ENCODE measurements at places on chromosomes 3 and 15. TPM values are rescaled to one million over a fixed set of nuclear protein-coding genes. Genes with fewer than 3 reads are reported as not detected.

DNA sequence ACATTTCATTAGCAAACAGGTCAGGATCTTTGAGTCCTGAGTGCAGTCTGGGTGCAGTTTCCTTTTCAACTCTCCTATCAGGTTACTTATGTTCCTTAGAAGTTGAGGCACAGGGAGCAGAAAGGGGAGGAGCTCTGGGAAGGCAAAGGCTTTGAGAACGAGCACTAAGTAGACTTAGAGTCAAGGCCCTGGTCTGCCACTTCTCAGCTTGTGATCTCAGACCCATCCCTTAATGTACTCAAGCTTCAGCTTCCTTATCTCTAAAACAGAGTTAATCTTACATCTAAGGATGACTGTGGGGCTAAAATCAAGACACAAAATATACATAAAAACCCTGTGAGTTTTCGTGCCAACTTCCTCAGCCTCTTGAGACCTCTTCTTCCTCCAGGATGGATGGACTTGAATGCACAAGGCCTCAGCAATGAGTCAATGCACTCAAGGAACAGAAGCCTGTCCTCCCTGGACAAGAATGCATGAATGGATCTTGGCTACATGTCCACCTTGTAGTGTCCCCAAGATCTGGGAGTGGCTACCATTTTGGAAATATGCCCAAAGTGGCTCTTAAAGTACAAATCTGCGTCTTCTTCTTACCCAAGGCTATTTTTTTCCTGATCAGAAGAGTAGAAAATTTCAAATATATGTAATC, 105.1 kb downstream of the WDR76 start:
- no peak overlapping the region for H3K4me3 ChIP-seq
- no peaks in the 10 kb centered on the region for H3K36me3 ChIP-seq
- H3K4me1 ChIP-seq, result no peaks in the 10 kb centered on the region
- no peak overlapping the region for H3K27ac ChIP-seq

The GRK7 gene
- total RNA-seq, result not detected

The CCDC54 gene
- not detected for total RNA-seq

The FBXW12 gene
- not detected for total RNA-seq

The ROPN1 gene
- not detected for total RNA-seq

DNA sequence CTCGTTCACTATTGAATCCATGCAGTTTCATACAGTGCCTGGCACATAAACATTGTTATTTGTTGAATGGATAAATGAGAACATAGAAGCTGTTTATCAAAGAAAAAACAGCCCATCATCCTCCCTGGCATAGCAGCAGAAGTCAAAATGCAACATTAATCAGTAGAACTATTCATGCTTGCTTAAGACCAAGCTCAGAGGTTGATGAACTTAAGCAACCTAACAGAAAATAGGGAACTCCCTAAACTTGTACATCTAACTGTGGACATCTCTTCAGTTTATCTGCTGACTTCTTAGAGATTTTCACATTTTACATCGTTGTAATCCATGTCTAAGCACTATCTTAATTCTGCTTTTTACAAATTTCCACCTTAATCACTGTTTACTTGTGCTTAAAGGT, 29.2 kb downstream of the SENP8 start:
- H3K4me1 ChIP-seq, result no peaks in the 10 kb centered on the region
- no peaks in the 10 kb centered on the region for H3K27me3 ChIP-seq
- no peak overlapping the region for H3K4me3 ChIP-seq

The CDCP1 gene
- 28.7 TPM for total RNA-seq

DNA sequence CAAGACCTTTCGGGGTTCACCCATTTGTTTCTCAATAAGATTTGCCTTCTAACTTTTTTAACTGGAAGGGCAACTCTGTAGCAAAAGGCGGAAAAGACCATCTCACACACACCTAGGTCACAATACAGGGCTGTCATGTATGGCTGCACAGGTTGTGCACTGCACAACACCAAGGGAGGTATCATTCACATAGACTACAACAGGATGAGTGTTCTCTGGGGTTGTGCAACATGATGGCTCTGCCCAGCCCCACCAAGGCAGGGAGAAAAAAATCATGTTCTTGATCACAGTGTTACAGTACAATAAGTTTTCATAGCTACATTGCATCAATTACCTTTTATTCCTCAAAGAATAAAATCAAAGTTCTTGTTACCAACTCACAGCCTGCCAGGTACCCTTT, 52.8 kb downstream of the ANXA2 start:
- H3K4me1 ChIP-seq, result no peaks in the 10 kb centered on the region
- no peak overlapping the region for H3K27ac ChIP-seq
- peaks cover 52% of the 10 kb centered on the region for H3K36me3 ChIP-seq
- no peak for DNase-seq
- no peak overlapping the region for H3K4me3 ChIP-seq

DNA sequence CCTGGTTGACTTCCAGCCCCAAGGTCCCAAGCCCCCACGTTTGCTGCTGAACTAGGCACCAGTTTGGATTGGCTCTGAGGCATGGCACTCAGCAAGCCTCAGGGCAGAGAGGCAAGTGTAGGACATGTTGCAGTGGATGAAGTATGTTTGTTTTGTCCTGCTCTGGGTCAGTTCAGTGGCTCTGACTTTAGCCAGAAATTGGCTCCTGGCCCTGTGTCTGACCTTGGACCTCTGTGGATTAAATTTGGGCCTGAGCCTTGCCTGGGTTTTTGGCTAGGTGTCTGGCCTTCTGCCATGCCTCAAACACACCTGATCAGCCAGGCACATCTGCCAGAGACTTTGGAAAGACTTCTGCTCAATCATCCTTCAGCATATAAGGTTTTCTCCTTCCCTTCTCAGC, 3.6 kb upstream of the MRAS start:
- no peak overlapping the region for H3K27ac ChIP-seq
- H3K4me3 ChIP-seq, result no peak overlapping the region
- DNase-seq, result no peak
- H3K27me3 ChIP-seq, result no peaks in the 10 kb centered on the region
- no peaks in the 10 kb centered on the region for H3K36me3 ChIP-seq

The TTBK2 gene
- total RNA-seq, result 19.1 TPM

GRCh38 chr3:100815583-100815982, 106.3 kb downstream of the TFG start:
- H3K4me3 ChIP-seq, result no peak overlapping the region
- no peaks in the 10 kb centered on the region for H3K4me1 ChIP-seq
- H3K27ac ChIP-seq, result no peak overlapping the region

DNA sequence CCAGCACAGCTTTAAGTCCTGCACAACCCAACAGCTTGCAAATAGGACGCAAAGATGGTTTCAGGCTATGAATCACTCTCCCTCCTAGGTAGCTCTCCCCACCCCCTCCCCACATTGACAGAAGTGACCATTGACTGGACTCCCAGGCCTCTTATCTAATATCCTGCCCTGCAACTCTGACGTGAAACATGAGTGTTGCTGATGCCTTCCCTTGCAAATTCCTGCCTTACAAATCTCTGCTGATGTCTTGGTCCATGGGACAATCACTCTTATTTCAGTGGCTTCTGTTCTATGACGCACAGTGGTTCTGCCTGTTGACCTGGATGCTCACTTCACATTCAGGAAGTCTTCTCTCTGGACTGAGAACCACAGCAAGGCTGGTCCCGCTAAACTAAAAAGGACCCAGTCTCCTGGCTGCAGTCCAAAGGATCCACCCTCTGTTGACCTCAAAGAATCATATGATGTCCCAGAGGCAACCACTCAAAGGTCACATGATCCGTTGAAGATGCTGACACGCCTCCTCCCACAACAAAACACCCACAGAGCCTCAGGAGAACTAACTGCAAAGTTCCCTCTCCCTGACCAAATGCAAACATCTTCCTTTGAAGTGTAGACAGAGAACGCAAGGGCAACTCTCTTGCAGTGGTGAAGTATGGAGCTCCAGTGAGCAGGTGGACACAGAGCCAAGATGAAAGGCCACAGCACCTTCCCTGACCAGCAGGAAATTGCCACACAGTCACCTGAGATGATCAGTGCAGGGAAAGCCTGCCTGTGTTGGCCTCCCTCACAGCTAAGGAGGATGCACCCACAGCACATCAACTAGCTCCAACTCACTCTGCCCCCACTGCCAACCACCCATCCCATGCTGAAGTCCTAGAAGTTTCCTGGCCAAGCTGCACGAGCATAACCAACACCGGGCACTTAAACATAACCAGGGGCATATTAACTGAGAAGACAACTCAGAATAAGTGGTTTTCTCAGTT, 112.3 kb downstream of the ADAMTS17 start:
- DNase-seq, result no peak
- H3K27me3 ChIP-seq, result no peaks in the 10 kb centered on the region
- H3K27ac ChIP-seq, result no peak overlapping the region
- H3K4me1 ChIP-seq, result no peaks in the 10 kb centered on the region
- no peaks in the 10 kb centered on the region for H3K36me3 ChIP-seq
- no peak overlapping the region for H3K4me3 ChIP-seq

DNA sequence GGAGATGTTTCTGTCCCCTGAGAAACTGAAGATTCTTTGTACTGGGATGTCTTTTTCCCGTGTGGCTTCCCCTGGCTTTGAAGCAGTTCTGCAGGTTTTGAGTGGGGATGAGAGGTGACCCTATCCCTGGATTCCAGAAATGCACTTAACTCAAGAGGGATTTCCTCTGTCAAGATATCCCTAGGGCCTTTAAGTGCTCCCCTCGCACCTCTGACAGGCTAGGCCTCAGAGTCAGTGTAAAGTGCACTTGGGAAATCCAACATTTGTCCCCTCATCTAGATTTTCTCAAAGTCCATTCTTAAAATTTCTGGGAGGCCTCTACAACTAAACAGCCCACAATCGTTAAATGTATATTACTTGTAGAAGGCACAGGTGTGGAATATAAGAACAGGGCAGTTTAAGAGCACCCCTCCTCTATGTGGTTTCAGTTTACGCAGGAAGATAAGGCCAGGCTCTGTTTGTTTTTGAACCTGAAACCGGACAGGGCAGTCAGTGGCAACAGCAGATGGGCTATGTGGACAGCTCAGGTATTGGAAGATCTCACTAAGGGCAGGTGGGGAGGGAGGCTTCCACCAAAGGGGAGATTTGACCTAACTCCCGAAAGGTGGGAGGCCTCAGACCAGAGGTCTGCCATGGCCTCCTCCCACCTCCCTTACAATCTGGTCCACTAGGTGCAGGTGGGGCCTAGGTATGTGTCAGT, 4.8 kb downstream of the C3orf52 start:
- H3K27ac ChIP-seq, result no peak overlapping the region
- no peaks in the 10 kb centered on the region for H3K36me3 ChIP-seq
- no peaks in the 10 kb centered on the region for H3K27me3 ChIP-seq
- no peak overlapping the region for H3K4me3 ChIP-seq
- no peak for DNase-seq

GRCh38 chr3:58291671-58292338, 14.2 kb upstream of the RPP14 start:
- no peaks in the 10 kb centered on the region for H3K27me3 ChIP-seq
- no peak for DNase-seq
- H3K4me3 ChIP-seq, result no peak overlapping the region
- H3K4me1 ChIP-seq, result no peaks in the 10 kb centered on the region
- no peak overlapping the region for H3K27ac ChIP-seq

- no peaks in the 10 kb centered on the region for H3K36me3 ChIP-seq
- H3K27me3 ChIP-seq, result no peaks in the 10 kb centered on the region
- H3K4me3 ChIP-seq, result no peak overlapping the region
- no peak overlapping the region for H3K27ac ChIP-seq
- peaks cover 8% of the 10 kb centered on the region for H3K4me1 ChIP-seq
Observed at GRCh38 chr15:29888646-29889045, 66.4 kb upstream of the TJP1 start.

- no peaks in the 10 kb centered on the region for H3K27me3 ChIP-seq
- peaks cover 65% of the 10 kb centered on the region for H3K4me1 ChIP-seq
- no peak overlapping the region for H3K4me3 ChIP-seq
- H3K36me3 ChIP-seq, result peaks cover 87% of the 10 kb centered on the region
Observed at GRCh38 chr3:53238051-53238850, 17.6 kb downstream of the TKT start.

- H3K27ac ChIP-seq, result no peak overlapping the region
- no peaks in the 10 kb centered on the region for H3K4me1 ChIP-seq
- peaks cover 17% of the 10 kb centered on the region for H3K36me3 ChIP-seq
- H3K27me3 ChIP-seq, result no peaks in the 10 kb centered on the region
- DNase-seq, result no peak
- no peak overlapping the region for H3K4me3 ChIP-seq
Observed at GRCh38 chr15:39599871-39600270, 19.0 kb downstream of the THBS1 start.

- no peak for DNase-seq
- H3K27ac ChIP-seq, result no peak overlapping the region
- no peaks in the 10 kb centered on the region for H3K27me3 ChIP-seq
- H3K4me1 ChIP-seq, result no peaks in the 10 kb centered on the region
- H3K36me3 ChIP-seq, result peaks cover 22% of the 10 kb centered on the region
- no peak overlapping the region for H3K4me3 ChIP-seq
Observed at GRCh38 chr3:184910664-184911063, 98.7 kb downstream of the VPS8 start.

- no peak overlapping the region for H3K27ac ChIP-seq
- peak; percentile 44 for DNase-seq
- H3K27me3 ChIP-seq, result no peaks in the 10 kb centered on the region
- H3K4me3 ChIP-seq, result no peak overlapping the region
- H3K4me1 ChIP-seq, result peaks cover 7% of the 10 kb centered on the region
- H3K36me3 ChIP-seq, result no peaks in the 10 kb centered on the region
Observed at GRCh38 chr15:77021803-77022381, 27.0 kb downstream of the PSTPIP1 start.

DNA sequence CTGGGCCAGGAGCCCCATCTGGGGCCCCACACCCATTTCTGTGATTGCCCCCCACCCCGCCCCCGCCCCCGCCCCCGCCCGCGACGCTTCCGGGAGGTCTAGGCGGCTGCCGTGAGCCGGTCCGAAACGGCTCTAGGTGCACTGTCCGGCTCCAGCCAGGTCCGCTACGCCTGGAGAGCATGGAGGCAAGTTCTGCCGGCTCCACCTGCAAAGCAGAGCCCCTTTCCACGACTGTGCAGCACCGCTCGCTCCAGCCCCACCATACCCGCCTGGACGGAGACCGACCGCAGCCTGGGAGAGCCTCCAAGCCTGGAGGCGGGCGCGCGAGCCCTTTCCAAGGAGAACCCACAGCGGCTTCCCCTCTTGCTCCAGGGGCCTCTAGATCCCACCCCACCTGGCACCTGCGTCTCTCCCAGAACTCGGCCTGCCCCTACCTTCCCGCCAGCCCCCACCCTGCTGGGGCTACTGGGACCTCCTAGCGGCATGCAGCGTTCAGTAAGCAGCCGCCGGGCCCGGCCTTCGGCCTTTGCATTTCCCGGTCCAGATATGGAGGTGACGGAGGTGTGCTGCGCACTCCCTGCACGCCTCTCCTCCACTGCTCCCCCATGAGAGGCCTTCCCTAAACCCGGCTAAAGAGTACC, 66.2 kb downstream of the KLF13 start:
- no peak for DNase-seq
- peaks cover 41% of the 10 kb centered on the region for H3K4me1 ChIP-seq
- H3K4me3 ChIP-seq, result peak overlapping the region; percentile 75
- no peaks in the 10 kb centered on the region for H3K27me3 ChIP-seq

DNA sequence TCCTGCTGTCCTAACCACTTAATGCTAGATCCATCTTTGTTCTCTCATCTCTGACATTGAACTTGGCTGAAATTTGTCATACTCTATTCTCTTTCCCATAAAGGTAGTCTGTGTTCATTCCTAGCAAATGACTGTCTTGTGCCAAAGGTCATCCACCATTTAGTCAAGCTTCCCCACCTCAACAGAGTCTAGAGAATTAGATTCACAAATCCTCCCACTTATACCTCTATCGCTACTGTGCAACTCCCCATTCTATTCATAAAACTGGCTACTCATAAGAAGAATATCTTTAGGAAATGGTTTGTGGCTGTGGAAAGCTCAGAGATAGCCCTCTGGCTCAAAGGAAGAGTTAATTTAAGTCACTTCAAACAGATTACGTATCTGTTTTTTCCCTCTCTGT, 59.7 kb upstream of the MBNL1 start:
- no peak overlapping the region for H3K27ac ChIP-seq
- no peak overlapping the region for H3K4me3 ChIP-seq
- DNase-seq, result no peak
- H3K4me1 ChIP-seq, result peaks cover 15% of the 10 kb centered on the region
- no peaks in the 10 kb centered on the region for H3K36me3 ChIP-seq

The RBPMS2 gene
- total RNA-seq, result 4.0 TPM

The GLDN gene
- total RNA-seq, result 34.5 TPM

All from lower lobe of right lung (tissue), 2 donors.